Stimulated activated naive CD4-positive, alpha-beta T cell (primary cell): ENCODE measurements at places on chromosomes 12 and 14.

- DNase-seq: no peak
Measured at GRCh38 chr12:86985298-86985697, 729.1 kb upstream of the MGAT4C start.

GRCh38 chr12:20489645-20490044 lies 121.3 kb downstream of the PDE3A start:
- no peak for DNase-seq

GRCh38 chr12:19191089-19191488 lies 61.6 kb downstream of the PLEKHA5 start:
- no peak for DNase-seq

GRCh38 chr14:89440986-89441909 lies 24.2 kb upstream of the FOXN3 start:
- no peak for DNase-seq

DNA sequence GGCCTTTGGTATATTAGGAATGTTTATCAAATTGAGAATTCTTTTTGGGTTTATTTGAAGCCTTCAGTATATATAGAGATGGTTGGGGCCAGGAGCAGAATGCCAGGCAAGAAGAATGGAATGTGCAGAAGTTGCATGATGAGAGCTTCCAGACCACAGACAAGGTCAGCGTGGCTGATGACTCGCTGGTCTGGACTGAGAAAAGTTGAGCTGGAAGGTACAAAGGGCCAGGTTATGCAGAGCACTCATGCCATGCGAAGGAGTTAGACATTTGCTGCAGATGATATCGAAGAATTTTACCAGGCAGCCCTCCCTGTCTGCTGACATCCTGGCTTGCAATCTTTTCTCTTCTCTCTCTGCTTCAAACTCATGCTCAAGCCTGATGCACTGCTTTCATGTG lies 196.2 kb upstream of the ARHGAP5 start:
- DNase-seq: no peak

DNA sequence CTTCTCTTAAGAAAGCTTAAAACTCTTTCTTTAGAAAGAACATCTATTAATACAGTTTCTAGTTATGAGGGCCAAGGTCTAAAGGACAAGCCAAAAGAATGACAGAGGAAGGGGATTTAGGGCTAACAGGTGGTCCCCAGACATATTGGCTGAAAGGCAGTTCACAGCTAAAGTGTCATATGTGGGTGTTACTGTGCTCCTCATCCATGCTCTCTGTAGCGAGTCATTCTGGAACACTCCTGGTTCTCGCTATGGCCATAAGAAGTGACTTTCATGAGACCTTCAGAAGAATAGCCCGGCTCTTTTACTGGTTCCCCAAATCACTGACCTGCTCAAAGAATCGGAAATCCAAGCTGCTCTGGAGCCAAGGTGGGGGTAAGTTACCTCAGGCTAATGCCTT lies 55.0 kb downstream of the TBK1 start:
- no peak for DNase-seq
